ENCODE measurements at places on chromosomes 7 and 10.

- no peak for DNase-seq
Observed at GRCh38 chr10:91287276-91287675, 66.8 kb downstream of the PCGF5 start.

DNA sequence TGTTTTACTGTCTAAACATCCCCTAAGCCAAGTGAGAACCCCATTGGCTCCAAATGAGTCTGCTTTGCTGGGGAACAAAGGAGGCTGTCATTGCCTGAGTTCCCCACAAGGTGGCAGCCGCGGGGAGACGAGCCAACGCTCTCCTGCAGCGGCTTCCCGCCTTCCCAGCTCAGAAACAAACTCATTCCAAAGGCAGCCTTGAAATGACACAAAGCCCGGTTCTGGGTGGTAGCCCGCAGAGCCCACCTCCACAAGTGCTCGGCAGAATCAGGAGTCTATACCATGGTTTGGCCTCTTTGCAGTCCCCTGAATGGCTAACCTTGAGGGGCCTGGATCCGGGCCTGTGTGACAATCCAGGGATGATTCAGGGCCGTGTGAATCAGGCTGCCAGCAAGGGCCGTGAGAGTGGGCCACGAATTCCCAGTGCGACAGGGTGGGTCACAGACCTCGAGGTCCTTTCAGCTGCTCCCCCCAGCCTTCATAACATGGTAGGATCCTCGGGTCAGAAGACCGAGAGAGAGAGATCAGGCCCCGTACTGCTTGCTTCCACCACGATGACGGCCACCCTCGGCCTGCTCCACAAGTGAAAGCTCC, 79.7 kb downstream of the DLG5 start:
- DNase-seq, result peak; percentile 68

GRCh38 chr7:98289333-98289875, 7.9 kb downstream of the BRI3 start:
- DNase-seq, result no peak

GRCh38 chr7:130667593-130668257, 823 bp downstream of the COPG2 start:
- no peak for DNase-seq

DNA sequence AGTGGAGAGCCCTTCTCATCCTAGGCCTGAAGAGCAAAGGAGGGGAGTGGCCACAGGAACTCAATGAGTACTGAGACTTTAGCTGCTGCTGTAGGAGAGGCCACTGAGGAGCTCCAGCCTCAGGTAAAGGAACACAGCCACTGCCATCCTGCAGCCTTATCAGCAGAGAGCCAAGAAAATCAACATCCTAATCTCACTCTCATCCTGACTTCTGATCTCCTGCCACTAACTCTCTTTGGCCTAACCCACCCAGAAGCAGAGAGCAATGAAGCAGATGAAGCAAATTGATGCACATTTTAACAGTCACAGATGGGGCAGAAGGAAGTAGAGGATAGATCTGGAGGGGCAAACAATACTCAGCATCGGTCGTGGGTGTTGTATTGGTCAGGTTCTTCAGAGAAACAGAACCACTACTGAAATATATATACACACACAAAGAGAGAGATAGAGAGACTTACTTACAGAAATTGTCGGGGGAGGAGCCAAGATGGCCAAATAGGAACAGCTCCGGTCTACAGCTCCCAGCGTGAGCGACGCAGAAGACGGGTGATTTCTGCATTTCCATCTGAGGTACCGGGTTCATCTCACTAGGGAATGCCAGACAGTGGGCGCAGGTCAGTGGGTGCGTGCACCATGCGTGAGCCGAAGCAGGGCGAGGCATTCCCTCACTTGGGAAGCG, 297.6 kb downstream of the MTERF1 start:
- no peak for DNase-seq
